Cerebellum (tissue), 4 donors: ENCODE measurements at places on chromosomes 13 and 19. TPM values are rescaled to one million over a fixed set of nuclear protein-coding genes. Genes with fewer than 3 reads are reported as not detected.

Gene ZNF780B
- 59.4 TPM for total RNA-seq

Gene ACP7
- total RNA-seq = not detected

Gene RASIP1
- 4.7 TPM for total RNA-seq

Gene AZU1
- total RNA-seq = 0.91 TPM

Gene LRFN3
- 8.5 TPM for total RNA-seq

Gene ZNF492
- total RNA-seq = 1.5 TPM

Gene SNRPA
- 34.3 TPM for total RNA-seq

Gene IGSF23
- total RNA-seq = not detected

Gene DCT
- total RNA-seq = 1.5 TPM

Gene AP2A1
- 45.5 TPM for total RNA-seq

Gene CARM1
- 26.0 TPM for total RNA-seq

DNA sequence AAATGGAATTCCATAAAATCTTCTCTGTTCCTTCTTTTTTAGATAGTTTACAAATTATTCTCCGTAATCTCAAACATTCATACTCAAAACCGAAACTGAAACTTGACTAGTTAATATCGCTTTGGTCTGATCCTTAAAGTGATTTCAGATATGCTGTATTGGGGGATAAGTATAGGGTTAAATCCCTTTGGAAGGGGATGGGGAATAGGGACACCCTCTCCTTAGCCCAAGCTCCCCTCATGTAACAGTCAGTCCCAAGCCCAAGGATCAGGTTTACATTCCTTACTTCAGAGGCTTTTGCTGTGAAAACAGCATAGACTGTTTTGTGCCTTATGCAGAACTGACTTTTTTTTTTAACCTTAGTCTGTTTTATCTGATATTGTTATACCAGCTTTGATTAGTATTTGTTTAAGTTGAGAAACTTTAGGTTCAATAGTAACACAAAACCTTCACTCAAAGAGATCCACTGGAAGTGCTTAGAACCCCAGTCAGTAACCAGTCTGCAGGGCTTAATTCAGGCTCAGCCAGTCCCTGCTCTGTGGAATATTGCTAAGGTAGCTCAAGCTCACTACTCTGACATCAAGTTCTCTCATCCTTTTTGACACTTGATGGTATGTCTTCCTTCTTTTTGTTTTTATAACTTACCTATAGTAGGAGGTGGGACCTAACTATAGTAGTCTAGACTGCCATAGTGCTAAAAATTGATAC, 10.5 kb downstream of the CDADC1 start:
- DNase-seq = no peak

- peak; percentile 77 for DNase-seq
Measured at GRCh38 chr19:47247308-47247990, 8.9 kb upstream of the CCDC9 start.

DNA sequence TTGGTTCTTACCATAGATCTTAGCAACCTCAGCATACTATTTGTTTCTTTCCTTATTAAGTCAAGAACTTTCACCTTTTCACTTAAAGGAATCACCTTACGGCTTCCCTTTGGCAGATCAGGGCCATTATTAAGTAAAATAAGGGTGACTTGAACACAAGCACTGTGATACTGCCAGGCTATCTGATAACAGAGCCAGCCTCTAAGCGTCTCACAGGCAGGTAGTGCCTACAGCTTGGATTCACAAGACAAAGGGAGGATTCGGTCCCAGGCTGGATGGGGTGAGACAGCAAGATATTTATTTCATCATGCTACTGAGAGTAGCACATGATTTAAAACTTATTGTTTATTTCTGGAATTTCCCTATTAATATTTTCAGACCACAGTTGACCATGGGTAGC, 218.6 kb downstream of the FOXO1 start:
- DNase-seq = no peak

- DNase-seq = no peak
Measured at GRCh38 chr19:15863272-15863671, 34.6 kb downstream of the CYP4F2 start.

DNA sequence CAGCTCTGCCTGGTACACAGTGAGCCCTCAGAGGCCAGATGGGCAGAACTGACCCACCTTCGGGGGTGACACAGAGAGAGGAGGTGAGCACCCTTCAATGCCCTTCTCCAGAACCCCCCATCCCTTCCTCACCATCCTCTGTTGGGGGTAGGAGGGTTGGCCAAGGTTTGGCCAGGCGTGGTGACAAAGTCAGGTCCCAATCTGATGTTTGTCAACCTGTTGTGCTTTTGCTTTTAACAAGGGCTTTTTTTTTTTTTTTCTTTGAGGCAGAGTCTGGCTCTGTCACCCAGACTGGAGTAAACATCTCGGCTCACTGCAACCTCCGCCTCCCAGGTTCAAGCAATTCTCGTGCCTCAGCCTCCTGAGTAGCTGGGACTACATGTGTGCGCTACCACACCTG, 7.3 kb downstream of the PTGIR start:
- DNase-seq = no peak

DNA sequence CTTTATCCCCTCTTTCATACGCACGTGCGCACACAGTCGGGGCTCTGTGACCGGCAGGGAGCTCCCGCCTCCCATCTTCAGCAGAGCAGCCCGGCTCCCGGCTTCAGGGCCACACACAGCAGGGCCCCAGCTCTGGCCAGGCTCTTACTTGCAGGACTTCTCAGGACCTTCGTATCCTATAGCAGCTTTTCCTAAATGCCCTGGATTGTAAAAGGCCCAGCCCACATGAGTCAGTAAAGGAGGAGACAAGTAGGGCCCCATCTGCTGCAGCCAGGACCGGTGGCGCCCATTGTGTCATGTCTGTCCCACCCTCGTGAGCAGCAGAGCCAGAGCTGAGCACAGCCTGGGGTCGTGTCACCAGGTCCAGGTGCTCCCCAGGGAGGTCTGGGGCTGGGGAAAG, 107.6 kb upstream of the VSTM2B start:
- DNase-seq = no peak

DNA sequence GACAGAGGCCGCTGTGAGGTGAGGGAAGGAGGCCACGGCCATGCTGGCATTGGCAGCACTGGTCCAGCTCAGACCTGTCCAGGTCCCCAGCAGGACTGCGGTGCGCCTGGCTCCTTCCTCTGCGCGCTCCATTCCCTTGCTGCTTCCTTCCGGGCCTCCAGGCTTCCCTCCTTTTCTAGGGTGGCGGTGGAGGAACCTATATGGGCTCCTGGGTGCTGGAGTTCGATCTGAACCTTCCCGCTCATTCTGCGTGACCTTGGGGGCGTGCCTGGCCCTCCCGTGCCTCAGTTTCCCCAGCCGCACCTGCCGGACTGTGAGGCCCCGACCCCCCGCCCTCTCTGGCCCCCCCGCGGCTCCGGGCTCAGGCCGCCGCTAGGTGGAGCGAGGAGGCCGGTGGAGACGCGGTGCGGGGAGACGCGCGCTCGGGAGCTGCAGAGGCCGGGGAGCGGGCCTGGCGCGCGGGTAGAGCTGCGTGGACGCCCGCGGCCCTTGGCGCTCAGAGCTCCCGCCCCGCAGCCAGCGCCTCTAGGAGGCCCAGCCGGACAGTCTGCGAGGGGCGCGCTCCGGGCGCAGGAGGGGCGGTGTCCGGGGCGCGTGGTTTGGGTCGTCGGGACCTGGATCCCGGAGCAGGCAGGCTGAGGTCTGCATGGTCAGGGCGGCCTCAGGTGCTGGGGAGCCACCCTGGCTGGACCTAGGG, 29.9 kb downstream of the EFNA2 start:
- peak; percentile 84 for DNase-seq

- DNase-seq = no peak
Measured at GRCh38 chr19:33862981-33863380, 66.3 kb downstream of the KCTD15 start.

- no peak for DNase-seq
Measured at GRCh38 chr13:50708461-50708860, 135.0 kb downstream of the DLEU7 start.

- no peak for DNase-seq
Measured at GRCh38 chr13:79482281-79482970, 1.5 kb downstream of the NDFIP2 start.

GRCh38 chr19:58557221-58558065, 968 bp downstream of the UBE2M start:
- no peak for DNase-seq

GRCh38 chr13:30567072-30567471, 50.6 kb upstream of the USPL1 start:
- DNase-seq = no peak

DNA sequence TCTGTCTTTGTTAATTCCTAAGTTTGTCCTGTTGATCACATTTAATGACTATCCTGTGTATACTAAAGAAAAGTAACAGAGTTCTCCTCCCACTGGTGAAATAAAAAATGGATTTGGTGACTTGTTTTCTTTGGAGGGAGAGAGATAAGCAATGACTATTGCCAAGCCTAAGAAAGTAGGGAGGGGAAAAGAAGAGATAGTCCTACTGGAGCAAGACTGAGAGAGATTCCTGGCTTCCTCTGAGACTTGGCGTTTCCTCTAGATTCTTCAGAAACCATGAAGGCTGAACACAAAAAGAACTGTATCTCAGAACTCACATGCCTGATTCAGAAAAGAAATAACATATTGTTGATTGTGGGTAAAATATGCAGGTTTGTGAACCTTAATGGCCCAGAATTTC, 406.5 kb downstream of the FOXO1 start:
- DNase-seq = no peak

- no peak for DNase-seq
Measured at GRCh38 chr13:83883061-83883523, 818 bp upstream of the SLITRK1 start.

DNA sequence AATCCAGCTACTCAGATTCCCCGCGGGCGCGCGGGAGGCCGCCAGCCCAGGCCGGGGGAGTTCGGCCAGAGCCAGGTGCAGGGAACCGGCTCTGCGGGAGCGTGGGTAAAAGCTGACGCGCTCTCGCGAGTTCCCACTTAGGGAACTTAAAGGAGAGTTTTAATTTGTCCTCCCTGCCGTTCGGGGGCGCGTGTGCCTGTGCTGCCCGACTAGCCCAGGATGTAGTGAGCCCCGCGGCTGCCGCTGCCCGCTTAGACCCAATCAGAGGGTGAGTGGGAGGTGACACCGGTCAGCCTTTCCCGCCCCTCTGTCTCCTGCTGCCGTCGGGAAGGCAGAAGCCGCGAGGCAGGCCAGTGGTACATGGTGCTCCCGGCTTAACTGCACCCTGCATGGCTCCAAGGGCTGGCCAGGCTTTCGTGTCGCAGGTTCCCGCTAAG, 36.0 kb upstream of the NEK3 start:
- peak; percentile 58 for DNase-seq

GRCh38 chr13:110423689-110424302, 116.7 kb downstream of the COL4A2 start:
- DNase-seq = no peak

- DNase-seq = peak; percentile 2
Measured at GRCh38 chr13:44806826-44807225, 182.4 kb downstream of the NUFIP1 start.

- no peak for DNase-seq
Measured at GRCh38 chr19:16938211-16938610, 49.4 kb downstream of the F2RL3 start.

- no peak for DNase-seq
Measured at GRCh38 chr13:103289681-103290080, 223.5 kb upstream of the SLC10A2 start.

DNA sequence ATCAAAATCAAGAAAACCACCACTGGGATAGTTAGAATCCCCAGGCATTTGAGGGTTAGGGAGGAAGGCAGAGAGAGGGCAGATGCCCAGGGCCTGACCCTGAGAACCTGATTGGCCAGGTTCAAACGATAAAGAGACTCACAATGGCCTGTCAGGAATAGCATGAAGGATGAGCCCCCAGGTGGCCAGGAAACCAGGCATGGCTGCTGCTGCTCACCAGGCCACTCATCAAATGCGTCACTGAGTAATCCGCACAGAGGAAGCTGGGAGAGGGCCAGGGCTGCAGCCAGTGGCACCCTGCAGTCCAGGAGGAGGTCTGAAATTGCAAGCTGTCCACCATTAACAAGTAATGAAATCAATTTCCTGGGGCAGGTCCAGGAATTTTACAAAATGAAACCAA, 111.3 kb downstream of the KATNAL1 start:
- DNase-seq = peak; percentile 68

GRCh38 chr13:104534847-104535246, 1468.6 kb upstream of the SLC10A2 start:
- no peak for DNase-seq

DNA sequence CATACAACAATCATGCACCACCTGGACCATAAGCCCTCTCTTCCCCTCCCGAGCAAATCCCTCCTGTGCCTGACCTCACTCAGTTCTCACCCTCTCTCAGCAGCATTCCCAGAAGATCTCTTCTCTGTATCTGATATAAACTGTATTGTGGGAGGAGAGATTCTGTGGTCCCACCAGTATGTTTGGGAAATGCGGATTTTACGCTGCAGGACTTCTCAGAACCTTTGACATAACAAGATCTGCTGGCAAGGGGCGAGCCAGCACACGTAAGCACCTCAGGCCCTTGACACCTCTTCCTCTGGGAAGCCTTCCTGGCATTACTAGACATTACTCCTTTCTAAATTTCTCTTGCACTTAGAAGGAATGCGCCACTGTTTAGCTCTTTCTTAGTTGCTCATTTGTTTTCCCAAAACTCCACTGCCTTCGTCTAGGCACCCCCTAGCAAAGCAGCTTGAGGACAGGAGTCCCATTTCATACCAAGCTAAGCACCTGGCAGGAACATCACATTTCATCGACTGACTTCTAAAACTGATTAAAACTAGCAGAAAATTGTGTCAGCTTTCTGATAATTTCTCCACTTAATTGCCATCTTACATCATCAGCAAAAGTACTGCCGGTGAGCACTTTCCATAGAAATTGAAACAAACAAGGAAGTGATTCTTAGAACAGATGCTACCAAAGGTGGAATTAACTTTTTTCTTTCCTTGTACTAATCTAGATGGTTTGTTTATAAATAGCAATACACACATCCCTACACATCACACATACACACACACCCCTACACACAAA, 63.2 kb downstream of the CCDC70 start:
- no peak for DNase-seq

DNA sequence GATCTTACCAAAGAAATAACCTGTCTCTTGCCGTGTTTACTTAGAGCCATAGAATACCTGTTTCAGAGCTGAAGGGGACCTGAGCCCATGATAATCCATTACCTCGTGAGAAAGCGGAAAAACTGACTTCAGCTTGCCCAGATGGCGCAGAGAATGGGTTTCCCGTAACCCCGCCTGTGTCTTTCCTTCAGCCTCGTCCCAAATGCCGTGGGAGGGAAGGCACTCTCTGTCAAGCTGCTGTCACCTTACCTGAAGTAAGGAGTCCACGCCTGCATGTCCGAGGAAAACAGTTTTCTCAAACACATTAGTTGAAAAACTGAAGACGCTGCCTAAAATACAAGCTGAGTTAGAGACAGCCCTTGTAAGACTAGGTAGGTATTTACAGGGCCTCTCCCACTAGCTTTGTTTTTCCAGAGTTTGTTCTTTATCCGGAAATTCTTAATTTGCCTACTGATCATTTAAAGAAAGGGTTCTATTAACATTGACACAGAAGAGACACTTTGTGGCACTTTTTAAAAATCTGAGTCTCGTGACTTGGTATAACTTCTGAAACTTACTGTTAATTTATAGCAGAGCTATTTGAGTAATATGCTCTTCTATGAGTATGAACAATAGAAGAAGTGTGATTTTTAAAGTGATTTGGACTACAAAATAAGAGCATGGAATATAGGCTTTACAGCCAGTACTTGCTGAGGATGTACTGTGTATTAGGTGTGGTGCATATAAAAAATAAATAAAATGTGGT, 1.3 kb upstream of the INTS6 start:
- DNase-seq = peak; percentile 54
